Activated T-helper 2 cell treated with anti-CD3 and anti-CD28 coated beads, Interferon-gamma antibody, Interleukin-2, Interleukin-4, amounts not matched to agents 10 μg/mL and 5 μg/mL and 100 μg/mL, durations not matched to agents 14 hours and 24 hours and 36 hours (primary cell): ENCODE measurements at places on chromosomes 13 and 19.

DNA sequence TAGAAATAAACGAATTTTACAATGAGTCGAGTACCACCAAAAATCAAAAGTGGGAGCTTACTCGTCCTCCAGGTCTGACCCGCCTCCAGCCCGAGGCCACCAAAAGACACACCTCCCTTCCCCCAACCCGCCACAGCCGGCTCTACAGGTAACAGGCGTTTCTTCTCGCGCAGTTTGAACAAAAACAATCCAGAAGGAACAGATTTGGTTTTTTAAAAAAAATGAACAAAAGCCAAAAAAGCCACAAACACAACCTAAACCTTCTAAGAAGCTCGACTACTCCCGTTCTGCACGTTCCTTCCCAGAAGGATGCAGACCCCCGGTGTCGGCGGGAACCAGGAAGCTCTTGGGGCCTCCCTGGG lies 671 bp downstream of the ZDHHC20 start:
- DNase-seq, result peak; percentile 37

DNA sequence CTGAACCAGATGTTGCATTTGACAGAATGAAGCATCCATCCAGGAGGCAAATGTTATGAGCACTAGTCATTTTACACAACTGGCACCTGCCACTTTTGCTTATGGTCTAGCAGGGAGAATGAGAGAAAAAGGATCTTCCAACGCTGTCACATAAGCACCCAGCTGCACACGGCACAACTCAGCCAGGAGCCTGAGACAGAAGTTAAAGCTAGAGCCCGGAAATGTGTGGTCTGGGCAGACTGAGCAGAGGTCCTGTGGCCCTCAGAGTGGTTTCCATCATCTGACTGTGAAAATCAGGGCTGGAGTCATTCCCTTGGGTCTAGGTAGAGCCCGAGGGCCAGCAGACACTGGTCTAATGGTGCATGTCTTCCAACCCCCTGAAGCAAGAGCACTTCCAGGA lies 78.4 kb upstream of the XPO4 start:
- DNase-seq, result no peak

DNA sequence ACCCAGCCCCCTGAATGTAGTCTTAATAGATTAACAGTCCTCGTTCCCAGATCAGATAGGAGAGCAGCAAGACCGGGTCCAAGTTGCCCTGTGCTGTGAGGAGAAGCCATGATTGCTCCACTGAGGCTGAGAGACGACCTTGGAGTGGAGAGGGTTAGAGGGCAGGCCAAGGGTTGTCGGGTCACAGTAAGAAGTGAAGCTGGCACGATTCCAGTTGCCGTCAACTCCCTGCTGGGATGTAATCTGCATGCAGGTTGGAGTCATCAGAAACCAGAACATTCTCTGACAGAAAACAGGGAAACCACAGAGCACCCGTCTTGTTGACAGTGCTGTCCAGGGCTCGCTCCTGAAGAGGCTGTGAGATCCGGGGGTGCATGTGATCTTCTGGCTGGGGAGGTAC lies 19.0 kb upstream of the ATP11A start:
- DNase-seq, result no peak

DNA sequence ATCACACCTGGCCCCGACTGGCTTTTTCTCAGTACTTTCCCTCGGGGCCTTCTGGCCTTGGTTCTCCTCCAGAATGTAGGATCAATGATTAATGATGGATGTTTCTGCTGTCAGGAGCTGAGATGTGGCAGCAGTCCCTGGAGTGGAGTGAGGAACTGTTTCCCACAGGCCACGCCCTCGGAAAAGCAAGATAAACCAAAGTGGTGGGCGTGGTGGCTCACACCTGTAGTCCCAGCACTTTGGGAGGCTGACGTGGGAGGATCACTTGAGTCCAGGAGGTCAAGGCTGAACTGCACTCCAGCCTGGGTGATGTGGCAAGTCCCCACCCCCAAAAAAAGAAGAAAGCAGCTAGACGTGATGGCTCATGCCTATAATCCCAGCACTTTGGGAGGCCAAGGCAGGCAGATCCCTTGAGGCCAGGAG lies 7.1 kb upstream of the SHFL start:
- no peak for DNase-seq

- DNase-seq, result no peak
These were observed 276.8 kb downstream of the TEX29 start for GRCh38 chr13:111597191-111597611.

GRCh38 chr13:43573361-43573740 lies 213.4 kb downstream of the ENOX1 start:
- no peak for DNase-seq

GRCh38 chr13:21759463-21759862 lies 88.6 kb downstream of the FGF9 start:
- no peak for DNase-seq

DNA sequence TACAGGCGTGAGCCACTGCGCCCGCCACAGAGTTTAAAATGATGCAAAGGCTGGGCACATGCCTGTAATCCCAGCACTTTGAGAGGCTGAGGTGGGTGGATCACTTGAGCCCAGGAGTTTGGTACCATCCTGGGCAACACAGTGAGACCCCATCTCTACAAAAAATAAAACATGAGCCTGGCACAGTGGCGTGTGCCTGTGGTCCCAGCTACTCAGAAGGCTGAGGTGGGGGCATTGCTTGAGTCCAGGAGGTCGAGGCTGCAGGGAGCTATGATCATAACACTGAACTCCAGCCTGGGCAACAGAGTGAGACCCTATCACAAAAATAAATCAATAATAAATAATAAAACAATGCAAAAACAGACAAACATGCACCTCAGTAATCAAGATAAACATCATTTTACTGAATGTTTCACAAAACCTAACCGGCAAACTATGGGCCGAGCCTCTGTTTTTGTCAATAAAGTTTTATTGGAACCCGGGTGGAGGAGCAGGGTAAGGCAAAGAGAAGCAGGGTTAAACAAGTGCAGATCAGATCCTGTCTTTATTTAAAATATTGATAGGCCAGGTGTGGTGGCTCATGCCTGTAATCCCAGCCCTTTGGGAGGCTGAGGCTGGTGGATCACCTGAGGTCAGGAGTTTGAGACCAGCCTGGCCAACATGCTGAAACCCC lies 2.0 kb upstream of the PEAK3 start:
- DNase-seq, result no peak

- no peak for DNase-seq
These were observed 202.3 kb upstream of the KLHL1 start for GRCh38 chr13:70310396-70311119.

DNA sequence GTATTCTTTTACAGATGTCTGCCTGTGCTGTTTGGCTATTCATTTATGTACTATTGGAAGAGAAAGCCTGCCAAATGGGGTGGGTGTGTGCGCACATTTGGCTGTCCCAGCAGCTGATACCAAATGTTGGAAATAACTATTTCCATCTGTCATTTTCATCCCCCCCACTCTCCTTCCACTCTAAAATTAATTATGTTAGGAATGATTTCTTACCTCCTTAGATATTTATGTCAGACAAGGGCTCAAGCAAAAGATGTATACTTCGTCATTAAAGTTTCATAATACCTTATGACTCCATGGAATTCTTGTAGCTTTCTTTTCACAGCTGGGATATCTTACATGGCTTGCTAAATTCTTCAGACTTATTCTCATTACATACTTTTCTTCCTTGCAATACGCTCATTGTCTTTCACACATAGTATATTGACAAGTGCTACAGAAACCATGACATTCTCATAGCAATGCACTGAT lies 18.6 kb downstream of the ITM2B start:
- no peak for DNase-seq

DNA sequence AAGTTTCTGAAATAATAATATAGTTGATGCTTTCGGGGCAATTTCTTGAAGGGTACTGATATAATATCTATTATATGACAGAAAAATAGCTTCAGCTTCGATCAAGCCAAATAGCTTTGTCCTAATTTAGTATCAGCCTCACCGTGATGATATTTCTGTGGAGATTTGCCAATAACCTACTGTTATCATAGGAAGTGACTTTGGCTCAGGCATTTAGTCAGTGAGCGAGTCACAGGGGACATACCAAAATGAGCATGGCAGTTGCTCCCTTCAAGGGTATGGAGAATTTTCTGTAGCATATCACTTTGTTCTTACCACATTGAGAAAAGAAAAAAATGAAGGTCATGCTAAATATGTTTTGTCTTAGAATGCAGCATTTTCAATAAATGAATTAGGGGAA lies 767.6 kb upstream of the SLITRK1 start:
- no peak for DNase-seq

GRCh38 chr13:39452417-39452816 lies 150.6 kb downstream of the LHFPL6 start:
- DNase-seq, result no peak
